ENCODE measurements at places on chromosomes 12 and 14.

DNA sequence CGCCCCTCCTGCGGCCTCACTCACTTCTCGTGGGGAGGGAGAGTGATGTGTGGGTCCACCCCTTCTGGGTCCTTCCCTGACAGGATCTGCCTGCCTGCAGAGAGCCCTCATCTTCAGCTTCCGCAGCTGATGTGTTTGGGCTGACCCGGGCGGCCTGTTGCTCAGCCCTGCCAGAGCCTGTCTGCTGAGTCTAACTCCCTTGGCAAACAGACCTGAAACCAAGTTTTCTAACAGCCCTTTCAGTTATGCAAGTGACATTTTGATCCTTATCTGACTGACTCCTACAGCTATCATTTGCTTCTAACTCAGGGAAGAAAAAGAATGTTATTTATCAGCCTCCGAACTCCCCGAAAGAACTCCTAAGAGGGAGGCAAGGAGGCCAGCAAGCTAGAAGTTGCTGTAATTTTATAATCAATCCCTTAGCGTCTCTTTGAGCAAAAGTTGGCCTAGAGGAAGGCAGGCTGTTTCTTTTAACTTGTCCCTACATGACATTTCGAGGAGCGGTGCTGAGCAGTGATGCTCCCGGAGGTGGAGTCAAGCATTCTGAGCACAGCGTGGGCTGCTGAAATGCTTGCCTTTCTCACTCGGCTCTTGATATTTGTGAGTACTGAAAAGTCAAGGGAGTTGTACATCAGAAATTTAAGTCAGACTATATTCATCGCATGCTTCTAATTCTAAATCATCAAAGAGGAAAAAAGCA is 31.5 kb upstream of the CACNA2D4 start:
- DNase-seq: no peak

DNA sequence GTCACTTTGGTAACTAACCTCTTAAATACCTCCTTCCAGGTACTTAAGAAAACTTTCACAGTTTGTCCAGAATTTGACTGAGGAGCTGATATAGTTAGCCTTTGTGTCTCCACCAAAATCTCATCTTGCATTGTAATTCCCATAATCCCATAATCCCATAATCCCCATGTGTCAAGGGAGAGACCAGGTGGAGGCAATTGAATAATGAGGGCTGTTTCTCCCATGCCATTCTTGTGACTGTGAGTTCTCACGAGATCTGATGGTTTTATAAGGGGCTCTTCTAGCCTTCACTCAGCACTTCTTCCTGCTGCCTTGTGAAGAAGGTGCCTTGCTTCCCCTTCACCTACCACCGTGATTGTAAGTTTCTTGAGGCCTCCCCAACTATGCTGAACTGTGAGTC is 7.8 kb upstream of the NOVA1 start:
- DNase-seq: no peak

DNA sequence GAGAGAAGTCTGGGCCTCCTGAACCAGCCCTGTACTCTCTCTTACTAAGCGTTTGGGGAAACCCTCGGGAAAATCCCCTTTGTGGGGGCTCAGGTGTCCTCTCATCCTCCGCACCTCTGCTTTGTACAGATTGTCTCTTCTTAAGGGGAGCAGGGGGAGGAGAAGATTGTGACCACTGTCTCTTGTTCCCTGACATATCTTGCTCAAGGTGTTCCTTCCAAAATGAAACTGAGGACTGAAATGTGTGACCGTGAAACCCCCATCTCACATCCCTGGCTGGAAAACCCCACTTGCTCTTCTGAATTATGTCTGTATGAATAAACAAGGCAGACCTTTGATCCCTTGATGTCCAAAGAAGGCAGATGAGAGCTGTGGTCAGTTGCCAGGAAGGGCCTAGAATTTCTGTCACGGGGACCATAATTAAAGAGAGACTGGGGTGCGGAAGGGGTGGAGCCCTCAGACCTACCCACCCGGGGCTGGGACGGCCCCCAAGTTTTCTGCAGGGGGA is 369.8 kb downstream of the AACS start:
- DNase-seq: peak; percentile 20

GRCh38 chr12:93812626-93813025 is 135.5 kb downstream of the CRADD start:
- no peak for DNase-seq

DNA sequence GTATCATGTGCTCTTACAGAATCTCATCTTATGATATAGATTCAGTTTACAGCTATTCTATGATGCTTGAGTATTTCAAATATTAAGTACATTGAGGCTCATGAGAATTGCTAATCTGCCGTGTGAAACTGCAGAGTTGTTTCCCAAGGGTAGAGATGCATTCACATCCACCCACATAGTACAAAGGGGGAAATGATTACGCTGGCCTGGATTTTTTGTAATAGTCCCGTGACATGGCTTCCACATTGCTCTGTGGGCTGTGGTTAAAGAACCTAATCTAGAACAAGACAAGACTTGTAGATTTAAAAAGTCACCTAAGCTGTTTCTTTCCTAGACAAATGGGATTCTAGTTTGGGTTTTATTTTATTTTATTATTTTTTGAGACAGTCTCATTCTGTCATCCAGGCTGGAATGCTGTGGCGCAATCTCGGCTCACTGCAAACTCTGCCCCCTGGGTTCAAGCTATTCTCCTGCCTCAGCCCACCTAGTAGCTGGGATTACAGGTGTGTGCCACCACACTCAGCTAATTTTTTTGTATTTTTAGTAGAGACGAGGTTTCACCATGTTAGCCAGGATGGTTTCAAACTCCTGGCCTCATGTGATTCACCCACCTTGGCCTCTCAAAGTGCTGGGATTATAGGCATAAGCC is 13.0 kb upstream of the RIOX1 start:
- DNase-seq: no peak

GRCh38 chr12:110287986-110288385 is 6.9 kb downstream of the ATP2A2 start:
- DNase-seq: no peak

DNA sequence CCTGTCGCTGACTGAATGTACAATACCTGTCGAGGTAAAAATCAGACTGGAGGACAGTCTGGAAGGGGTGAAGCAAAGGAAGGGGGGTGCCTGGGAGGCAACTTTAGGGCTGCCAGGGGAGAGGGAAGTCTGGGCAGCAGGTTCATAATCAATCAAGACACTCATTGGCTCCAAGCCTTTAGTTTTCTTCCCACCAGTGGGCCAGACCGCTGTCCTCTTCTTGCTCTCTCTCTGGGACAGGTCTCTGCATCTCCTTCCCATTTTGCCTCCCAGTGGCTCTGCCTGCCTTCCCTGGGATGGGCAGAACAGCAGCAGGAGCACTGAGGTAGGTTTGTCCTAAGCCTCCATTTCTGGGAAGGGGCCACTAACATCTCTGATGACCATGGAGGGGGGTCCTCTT is 206.5 kb downstream of the TTC8 start:
- DNase-seq: no peak

- DNase-seq: no peak
Measured at GRCh38 chr14:71525663-71526221, 406.5 kb upstream of the RGS6 start.

DNA sequence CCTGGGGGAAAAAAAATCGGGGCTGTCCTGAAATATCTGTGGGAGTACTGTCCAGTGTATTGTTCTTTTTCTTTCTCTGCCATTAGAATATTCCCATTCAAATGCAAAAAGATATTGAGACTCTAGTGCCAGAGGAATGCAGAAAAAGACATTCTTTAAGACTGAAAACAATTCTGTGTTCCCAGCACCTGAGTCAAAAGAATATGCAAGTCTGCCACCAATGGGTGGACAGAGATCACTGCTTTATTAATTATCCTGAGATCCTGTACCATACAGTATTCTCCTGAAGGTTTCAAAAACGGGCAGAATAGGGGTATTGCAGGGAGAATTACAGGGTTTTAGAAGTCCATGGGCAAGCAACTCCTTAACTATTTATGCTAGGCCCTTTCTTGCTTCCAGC is 361.8 kb downstream of the C12orf50 start:
- no peak for DNase-seq

DNA sequence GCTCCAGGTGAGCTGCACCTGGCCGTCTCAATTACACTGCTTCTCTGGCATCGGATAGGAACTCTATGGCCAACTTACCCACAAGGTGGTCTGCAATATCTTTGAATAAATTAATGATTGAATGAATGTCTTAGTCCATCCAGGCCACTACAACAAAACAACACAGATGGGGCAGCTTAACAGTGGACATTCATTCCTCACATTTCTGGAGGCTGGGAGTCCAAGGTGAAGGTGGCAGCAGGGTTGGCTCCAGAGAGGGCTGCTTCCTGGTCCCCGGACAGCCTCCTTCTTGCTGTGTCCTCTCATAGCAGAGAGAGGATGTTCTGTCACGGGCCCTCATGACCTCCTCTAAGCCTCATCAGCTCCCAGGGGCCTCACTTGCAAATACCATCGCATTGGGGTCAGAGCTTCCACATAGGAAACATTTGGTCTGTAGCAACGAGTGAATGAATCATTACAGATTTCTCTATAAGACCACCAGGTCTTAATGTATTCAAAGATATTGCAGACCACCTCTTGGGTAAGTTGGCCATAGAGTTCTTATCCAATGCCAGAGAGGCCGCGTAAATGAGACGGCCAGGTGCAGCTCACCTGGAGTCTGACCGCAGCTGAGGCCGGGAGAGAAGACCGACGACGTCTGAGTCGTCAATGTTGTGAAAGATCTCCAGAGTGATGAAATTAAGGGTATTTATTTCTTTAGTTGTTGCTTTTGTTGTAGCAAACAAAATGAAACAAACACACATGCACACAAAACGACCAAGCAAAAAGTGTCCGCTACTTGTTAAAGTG is 182.7 kb upstream of the C14orf180 start:
- no peak for DNase-seq

DNA sequence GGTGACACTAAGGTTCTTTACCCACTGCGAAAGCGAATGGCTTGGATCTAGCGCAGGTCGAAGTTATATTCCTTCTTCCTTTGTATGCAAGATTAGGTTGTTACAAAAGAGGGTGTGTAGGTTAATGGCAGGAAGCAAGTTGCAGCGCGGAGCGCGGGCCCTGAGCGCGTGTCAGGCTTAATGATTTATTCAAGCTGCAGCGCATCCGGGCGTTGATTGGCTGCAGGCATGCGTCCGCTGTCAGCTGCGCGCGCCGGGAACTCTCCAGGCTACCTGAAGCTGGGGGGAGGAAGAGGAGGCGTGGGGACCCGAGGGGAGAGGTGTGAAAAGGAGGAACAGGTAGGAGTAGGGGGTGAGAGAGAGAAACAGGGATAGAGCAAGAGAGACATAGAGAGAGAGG is 7.4 kb downstream of the ASCL1 start:
- no peak for DNase-seq

GRCh38 chr14:69625299-69626131 is 14.1 kb downstream of the SUSD6 start:
- DNase-seq: peak; percentile 55

- DNase-seq: no peak
Measured at GRCh38 chr12:42779186-42779859, 189.8 kb upstream of the PRICKLE1 start.

DNA sequence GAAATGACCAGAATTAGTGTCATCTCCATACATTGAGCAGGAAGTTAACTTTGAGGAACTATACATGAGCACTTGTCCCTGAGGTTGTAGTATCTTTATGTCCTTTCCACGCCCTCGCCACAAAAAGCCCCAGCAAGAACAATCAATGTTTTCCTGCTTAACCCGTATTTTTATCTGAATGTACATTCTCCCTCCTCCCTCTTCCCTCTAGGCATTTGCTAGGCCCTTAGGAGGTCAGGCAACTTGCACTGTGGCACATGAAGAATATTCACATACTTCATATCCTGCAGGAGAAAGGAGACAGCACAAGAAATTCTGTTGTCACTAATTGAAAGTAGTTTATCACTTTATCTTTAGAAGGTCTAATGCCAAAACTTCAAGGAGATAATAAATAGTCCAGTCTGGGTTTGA is 18.1 kb upstream of the DUSP6 start:
- no peak for DNase-seq

GRCh38 chr12:132211326-132211725 is 67.1 kb downstream of the NOC4L start:
- DNase-seq: no peak

DNA sequence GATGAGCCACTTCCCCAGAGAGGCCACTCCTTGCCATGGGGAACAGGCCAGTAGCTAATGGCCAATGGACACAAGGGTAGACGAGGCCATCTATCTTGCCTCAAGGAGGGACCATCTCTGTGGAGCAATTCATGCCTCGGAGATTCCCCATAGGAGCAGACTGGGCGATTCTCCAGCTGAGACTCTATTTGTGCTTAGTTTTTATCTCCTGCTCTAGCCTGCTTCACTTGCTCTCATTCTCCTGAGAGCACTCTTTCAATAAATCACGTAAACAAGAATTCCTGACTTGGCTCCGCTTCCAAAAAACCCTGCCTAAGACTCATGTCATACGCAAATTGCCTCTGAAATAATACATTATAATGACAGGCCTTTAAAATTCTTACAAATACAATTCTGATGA is 396.4 kb upstream of the USP15 start:
- no peak for DNase-seq

DNA sequence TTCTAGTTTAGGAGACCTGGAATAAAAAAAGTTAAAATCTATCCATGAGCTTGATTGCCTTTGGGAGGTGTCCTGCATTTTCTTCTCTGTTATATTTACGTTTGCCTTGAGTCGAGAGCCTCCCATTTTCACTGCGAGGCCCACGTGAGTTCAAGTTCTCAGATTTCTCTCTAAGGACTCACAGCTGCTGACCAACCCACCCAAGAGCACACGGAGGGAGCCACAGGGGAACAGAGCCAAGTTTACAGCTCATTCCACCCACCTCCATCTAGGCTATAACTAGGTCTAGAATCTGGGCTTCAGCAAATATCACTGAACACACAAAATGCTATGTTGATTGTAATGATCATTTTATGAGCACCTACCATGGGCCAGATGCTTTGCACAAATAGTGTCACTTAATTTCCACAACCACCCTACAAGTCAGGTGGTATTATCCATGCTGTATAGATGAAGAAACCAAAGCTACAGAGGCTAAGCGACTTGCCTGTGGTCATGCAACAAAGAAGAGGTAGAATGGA is 16.7 kb downstream of the ALDH1L2 start:
- no peak for DNase-seq

GRCh38 chr14:38250331-38250730 is 5.6 kb downstream of the CLEC14A start:
- no peak for DNase-seq

DNA sequence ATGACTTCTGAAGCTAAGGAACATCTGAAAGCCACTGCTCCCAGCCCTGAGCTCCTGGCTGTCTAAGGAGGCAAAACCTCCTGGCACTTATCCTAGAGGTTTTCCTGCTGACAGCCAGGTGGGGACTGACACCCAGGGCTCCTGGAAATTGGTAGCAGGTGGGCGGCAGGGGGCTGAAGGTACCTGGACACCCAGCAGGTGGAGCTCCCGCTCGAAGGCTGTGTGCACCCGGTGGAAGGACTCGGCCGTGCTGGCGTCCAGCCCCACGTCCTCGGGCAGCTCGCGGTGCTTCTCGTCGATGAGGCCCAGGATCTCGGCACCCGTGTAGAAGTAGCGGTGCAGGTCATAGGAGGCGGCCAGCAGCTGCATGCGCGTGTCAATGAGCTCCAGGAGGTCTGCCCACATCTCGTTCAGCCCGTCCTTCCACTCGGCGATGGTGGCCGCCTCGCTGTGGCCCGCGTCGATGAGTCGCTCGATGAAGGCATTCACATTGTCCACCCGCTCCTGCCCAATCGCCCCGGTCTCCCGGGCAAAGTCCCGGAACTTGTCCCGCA is 68.2 kb downstream of the PLEKHG3 start:
- DNase-seq: no peak
